ENCODE measurements at places on chromosomes 1 and 21. TPM values are rescaled to one million over a fixed set of nuclear protein-coding genes. Genes with fewer than 3 reads are reported as not detected.
A peak's percentile ranks its signal among the peaks of the same experiment; 100 is the strongest.

The MPL gene
- 2.2 TPM for total RNA-seq

The SPATA17 gene
- total RNA-seq = not detected

The TMEM200B gene
- total RNA-seq = 5.4 TPM

The HMCN1 gene
- total RNA-seq = 26.9 TPM

The TMIGD3 gene
- 12.2 TPM for total RNA-seq

The ZBTB8OS gene
- 38.2 TPM for total RNA-seq

The GPATCH3 gene
- total RNA-seq = 18.0 TPM

The OR2L13 gene
- total RNA-seq = 0.97 TPM

DNA sequence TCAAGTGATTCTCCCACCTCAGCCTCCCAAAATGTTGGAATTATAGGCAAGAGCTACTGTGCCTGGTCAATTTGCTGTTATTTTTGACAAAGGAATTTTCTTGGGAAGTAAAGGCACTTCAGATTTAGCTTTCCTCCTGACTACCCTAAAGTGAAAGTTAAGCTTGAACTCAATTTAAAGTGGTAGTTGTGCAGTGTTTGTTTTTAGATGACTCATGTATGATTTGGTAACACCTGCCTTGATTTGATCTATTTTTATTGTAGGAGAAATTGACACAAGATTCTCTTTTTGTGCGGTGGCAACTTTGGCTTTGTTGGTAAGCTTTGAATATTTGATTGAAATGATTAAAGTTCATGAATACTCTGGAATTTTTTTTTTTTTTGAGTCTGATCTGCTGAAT lies 5.0 kb downstream of the RABGGTB start:
- DNase-seq = no peak

DNA sequence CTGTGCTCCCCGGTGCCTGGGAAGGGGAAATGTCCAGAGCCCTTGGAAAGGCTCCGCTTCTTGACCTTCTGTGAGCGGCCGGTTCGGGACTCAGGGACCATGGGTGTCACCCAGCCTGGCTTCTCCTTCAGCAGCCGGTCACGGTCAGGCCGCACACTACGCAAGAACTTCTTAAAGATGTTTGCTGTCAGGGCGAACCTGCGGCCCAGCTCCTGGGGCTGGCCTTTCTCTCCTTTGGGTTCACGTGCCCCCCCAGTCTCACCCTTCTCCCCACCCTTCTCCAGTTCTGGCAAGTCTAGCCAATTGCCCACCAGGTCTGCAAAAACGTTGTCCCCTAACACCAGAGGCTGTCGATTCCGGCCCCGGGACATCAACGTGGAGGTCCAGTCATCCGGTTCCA lies 12.1 kb downstream of the INKA2 start:
- no peak for DNase-seq

DNA sequence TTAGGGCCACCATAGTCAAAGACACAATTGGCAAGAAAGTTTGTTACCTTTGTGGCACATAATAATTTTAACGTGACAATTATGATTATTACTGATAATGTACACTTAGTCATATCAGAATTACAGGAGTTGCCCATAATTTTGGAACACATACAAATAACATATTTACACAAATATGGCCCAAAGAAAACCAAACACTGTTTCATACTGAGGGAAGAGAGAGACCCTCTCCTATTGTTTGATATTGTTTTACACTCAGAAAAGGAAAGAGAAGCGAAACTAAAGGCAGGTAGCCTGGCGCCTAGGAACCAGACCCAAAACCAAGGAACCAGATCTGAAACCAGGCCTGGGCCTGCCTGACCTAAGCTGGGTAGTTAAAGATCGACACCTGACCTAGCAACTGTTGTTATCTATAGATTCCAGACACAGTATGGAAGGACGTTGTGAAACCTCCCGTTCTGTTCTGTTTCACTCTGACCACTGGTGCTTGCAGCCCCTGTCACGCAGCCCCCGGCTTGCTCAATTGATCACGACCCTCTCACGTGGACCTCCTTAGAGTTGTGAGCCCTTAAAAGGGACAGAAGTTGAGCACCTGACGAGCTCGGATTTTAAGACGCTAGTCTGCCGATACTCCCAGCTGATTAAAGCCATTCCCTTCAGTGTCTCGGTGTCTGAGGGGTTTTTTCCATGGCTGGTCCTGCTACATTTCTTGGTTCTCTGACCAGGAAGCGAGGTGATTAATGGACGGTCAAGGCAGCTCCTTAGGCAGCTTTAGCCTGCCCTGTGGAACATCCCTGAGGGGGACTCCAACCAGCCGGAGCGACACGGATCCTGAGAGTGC lies 27.9 kb downstream of the C1orf115 start:
- no peak for DNase-seq

DNA sequence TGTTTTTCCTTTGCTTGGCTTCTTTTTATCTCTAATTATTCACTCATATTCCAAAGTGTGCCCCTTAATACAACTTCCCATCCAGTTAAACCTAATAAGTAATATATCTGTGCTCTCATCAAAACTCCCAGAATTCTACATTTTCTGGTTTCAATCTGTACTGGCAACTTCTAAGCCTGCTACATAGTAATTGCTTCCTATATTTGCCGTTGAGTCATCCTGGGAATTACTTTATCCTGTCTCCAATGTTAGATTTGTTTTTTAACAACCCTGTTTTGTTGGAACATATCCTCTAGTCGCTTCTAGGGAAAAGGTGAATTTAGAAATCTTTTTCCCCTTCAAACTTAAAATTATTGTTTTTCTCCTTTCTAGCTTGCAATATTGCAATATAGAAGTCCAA lies 620.5 kb upstream of the PKN2 start:
- DNase-seq = no peak

GRCh38 chr1:19448491-19449439 lies 36.6 kb downstream of the CAPZB start:
- DNase-seq = peak; percentile 80

- DNase-seq = peak; percentile 78
These were observed 1.9 kb downstream of the GALE start for GRCh38 chr1:23798662-23799142.

DNA sequence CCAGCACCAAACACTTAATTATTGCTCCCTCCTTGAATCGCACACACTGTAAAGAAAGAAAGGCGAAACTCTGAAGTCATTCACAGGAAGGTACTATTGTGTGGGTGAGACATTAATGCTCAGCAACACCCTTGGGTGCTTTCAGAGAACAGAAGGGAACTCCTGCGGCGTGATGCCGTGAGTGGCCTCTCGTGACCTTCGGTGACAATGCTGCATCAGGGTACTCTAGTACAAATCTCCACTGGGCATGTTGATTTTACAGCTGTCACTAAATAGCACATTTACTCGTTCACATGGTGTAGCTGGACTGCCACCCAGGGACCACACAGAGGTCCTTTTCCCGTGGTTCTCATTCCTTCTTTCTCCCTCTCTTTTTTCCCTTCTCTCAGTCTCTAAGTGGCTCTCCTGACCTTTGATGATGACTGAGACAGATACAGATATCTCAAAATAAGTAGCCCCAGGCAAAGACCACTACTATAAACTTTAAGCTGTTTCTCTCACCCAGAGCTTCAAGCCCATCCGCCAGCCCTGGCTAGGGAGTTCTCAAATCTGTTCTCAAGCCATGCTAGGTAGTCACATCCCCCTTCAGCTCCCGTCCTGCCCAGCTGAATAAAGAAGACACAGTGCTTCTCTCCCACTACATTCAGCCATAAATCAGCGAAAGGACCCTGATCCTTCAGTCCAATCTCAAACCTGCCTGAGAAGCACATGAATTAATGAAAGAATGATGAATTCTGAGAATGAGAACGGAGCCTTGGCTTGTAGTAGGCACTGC lies 223.4 kb upstream of the FMN2 start:
- DNase-seq = no peak

- DNase-seq = no peak
These were observed 115.0 kb upstream of the GALNT2 start for GRCh38 chr1:229951856-229952534.

DNA sequence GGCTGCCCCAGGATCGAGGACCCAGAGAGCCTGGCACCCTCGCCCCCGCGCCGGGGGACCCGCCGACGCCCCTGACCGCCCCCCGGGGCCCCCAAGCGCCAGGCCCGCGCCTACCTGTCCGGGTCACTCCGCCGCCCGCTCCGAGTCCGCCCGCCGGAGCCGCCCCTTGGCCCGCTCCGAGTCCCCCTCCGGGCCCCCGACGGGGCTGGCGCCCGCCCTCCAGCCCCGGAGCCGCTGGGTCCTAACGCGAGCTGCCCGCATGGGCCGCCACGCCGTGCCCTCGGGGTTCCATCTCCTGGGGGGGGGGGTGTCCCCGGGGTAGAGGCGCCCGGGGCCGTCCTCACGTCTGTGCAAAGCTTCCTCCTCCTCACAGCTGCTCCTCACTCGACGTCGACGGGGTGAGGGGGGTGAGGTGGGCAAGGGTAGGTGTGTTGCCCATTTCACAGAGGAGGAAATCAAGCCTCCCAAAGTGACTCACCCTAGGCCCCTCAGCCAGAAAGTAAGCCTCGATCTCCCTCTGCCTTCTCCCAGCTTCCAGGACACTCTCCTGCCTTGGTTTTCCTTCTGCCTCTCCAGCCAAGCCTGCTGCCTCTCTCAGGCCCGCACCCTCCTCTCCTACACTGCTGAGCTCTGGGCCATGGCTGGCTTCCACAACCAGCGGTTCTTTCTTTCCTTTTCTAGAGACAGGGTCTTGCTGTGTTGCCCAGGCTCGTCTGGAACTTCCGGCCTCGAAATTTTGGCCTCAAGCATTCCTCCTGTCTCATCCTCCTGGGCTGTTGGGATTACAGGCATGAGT lies at the start of gene MFAP2:
Gene MFAP2, minus strand, starts transcription at position 148 of the 796 bp plus-strand sequence. CDS start 2,347 bp downstream, outside the sequence.
- no peak for DNase-seq

DNA sequence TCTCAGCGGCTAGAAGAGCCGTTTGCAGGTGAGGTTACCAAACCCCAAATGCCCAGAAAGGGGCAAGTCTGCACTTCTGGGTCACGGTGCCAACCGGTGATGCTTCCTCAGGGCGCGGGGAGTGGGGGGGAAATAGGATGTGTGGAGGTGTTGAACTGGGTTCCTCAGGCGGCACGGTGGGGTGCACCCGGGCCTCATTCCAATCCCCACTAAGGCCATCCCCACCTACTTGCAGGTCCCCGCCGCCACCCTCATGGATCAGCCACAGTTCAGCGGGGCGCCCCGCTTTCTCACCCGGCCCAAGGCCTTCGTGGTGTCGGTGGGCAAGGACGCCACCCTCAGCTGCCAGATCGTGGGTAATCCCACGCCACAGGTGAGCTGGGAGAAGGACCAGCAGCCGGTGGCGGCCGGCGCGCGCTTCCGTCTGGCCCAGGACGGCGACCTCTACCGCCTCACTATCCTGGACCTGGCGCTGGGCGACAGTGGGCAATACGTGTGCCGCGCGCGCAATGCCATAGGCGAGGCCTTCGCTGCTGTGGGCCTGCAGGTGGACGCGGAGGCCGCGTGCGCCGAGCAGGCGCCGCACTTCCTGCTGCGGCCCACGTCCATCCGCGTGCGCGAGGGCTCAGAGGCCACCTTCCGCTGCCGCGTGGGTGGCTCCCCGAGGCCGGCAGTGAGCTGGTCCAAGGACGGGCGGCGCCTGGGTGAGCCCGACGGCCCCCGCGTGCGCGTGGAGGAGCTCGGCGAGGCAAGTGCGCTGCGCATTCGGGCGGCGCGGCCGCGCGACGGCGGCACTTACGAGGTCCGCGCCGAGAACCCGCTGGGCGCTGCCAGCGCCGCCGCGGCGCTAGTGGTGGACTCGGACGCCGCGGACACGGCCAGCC lies 3.9 kb downstream of the OBSCN start:
- no peak for DNase-seq

GRCh38 chr1:51666478-51666877 lies 49.6 kb downstream of the OSBPL9 start:
- no peak for DNase-seq

- no peak for DNase-seq
These were observed 99.6 kb upstream of the KAZN start for GRCh38 chr1:14498839-14499238.

DNA sequence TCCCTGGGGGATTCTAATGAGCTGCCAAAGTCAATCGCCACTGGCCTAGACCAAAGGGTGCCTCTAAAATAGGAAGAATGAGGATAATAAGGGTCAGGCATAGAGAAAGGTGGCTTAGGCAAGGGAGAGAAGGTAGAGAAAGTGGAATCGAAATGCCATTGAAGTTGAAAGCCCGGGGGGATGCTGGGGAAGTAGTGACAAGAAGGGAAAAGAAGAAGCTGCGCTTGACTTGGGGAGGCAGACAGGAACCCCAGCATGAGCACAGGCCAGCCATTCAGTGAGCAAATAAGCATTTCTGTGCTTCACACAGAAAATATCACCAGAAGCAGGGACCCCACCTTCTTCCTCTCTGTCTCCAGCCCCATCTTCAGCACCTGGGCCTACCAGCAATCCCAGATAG lies 1.5 kb downstream of the CD2 start:
- no peak for DNase-seq

- no peak for DNase-seq
These were observed 23.1 kb downstream of the RNF187 start for GRCh38 chr1:228510101-228510802.

DNA sequence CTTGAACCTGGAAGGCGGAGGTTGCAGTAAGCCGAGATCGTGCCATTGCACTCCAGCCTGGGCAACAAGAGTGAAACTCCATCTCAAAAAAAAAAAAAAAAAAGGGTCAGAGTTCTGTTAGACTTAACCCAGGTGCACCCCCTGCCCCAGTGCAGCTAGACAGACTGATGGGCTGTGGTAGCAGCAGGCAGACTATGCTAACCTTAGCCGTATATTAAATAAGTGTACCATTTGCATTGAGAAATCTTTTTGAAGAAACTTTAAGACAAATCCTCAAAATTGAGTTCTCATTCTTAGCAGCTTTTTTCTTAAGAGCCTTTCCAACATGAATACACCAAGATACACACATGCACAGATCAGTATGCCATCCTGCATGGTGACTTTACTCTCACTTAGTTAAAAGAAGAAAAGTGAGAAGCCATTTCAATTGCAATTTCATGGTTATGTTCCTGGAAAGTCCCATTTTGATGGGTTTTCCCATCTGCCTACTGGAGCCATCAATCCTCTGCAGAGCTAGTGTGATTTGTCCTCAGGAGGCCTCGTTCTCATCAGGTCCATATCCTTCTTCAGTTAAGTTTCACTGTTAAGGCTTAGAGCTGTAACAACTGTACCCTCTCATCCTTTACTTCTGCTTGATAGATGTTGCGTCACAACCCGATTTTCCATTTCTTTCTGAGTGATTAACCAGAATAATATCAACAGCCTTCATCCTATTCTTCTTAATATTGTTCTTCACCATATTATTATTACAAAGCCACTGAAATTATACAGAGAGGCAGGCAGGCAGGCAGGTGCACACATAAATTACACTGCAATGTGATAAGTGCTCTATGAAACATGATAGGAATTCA lies 7.3 kb downstream of the FCRLB start:
- no peak for DNase-seq

- DNase-seq = no peak
These were observed 5.7 kb downstream of the TPM3 start for GRCh38 chr1:154186177-154186576.

DNA sequence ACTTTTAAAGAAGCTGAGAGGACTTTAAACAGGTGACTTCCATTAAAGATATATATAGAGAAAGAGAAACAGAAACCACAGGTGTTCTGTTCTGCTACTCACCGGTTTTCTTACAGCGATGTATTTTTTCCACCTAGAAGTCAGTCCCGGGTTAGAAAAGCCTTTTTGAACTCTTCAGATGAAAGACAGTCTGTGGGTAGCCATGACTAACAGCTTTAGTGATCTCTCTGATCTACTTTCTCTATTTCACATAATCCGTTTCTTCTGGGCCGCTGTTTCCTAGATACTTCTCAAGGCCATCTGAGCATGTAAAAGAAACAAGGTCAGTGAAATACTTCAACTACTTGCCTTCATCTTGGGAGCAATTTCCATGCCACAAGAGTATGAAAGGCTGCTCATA lies 25.1 kb downstream of the WDR64 start:
- DNase-seq = no peak

GRCh38 chr1:200247518-200247917 lies 162.3 kb downstream of the ZNF281 start:
- DNase-seq = no peak

- DNase-seq = no peak
These were observed 7.6 kb upstream of the DENND1B start for GRCh38 chr1:197782722-197783360.

All from spleen (tissue), 13 donors.